Activated gamma-delta T cell treated with Interleukin-2 at 50 U/mL for 16 hours (primary cell): ENCODE measurements at places on chromosomes 7 and 10.

GRCh38 chr7:134919240-134919641 lies 67.1 kb upstream of the AGBL3 start:
- DNase-seq: no peak

DNA sequence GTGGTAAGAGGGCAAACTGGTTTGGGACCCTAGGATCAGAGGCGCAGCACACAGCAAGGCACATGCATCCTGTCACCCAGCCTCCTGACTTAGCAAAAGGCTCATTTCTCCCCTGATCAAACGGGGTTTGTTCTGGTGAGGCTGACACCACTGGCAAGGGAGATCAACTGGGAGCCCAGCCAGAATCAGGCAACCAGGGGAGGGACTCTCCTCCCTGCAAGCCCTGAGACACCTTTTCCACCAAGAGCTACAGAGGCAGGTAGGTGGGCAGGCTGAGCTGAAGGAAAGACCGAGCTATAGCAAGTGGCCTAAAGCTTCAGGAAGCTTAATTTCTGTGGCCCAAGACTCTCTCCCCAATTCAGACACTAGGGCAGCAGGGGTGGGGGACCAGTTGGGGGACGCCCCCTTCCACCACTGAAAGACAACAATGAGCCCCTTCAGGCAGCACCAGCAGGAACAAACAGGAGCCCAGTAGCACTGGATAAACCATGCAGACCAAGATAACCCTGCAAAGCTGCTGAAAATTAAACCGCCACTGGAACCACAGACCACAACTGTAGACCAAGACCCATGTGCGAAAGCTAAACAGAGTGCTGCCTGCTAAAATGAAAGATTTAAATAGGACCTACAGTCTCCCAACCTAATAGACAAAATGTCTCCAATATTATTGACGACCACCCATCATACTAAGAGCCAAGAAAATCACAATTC lies 27.1 kb upstream of the SAR1A start:
- no peak for DNase-seq

DNA sequence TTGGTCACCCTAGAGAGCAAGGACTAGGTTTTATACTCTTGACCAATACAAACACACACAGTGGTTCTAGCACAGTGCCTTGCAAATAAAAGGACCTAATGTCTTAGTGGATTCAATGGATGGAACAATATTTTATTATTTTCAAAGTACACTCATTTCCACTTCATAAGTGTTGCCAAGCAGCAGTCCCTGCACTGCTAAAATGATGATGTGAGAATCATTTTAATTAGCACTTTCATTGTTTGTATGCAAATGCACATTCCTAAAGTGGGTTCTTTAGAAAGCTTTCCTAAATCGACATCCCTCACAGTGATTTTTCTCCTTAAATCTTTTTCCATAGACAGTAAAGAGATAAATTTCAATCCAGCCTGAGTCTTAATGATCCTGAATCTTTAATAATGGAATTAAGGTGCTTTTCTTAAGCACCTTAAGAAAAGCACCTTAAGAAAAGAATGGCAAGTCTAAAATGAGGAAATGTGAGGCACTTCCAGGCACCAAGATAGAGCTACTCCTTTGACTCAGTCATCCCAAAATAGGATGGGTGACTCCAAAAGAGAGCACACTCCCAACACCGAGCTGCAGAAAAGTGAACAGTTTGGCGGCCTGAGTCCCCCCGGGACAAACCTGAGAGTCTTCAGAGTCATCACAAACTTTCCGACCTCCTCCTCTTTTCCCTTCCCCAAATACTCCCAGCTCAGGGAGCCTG lies 84.5 kb downstream of the SORBS1 start:
- no peak for DNase-seq

- DNase-seq: no peak
Observed at GRCh38 chr10:108591417-108591816, 1331.9 kb downstream of the XPNPEP1 start.

- no peak for DNase-seq
Observed at GRCh38 chr7:124856299-124856888, 73.2 kb downstream of the POT1 start.

DNA sequence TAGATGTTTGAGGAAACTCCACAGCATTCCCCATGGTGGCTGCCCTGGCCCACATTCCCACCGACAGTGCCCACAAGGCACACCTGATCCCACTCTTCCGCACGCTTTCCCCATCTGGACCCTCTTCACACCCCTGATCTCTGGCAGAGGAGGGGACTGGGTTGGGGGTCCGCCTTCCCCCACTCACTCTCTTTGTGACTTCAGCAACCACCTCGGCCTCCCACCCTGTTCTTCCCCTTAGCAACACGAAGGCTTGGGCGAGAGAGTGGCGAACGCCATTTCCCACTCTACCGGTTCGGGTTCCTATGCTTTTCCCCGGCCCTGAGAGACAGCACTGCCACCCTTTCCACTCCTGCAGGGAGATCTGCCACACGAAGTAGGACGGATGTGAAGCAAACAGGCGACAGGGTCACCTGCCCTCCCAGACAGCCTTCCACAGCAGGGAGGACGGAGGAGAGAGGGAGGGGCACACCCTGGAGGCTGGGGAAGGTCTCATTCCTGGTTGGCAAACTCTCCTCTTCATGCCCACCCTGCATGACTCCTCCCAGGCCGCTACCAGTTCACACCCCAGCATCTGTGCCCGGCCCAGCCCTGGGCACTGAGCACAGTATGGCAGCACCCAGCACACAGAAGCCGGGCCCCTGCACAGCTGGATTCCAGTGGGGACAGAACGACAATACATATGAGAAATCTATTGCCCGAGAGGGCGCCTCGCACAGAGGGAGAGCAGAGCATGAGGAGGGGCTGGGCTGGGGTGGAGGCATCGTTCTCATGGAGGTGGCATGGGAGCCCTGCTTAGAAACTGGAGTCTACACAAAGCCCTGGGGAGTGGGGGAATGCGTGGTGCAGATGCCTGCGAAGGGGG lies 93.5 kb downstream of the PAXIP1 start:
- DNase-seq: no peak
